HepG2 (cell line): ENCODE measurements at places on chromosomes 2 and 18. TPM values are rescaled to one million over a fixed set of nuclear protein-coding genes. Genes with fewer than 3 reads are reported as not detected.

The SERPINB5 gene
- total RNA-seq, result not detected in 2 replicates

The CD226 gene
- 0.15 and 0.77 TPM in 2 replicates for total RNA-seq

The IL36G gene
- total RNA-seq, result not detected in 2 replicates

GRCh38 chr2:74528600-74529356 is 728 bp downstream of the AUP1 start:
- H3K27me3 ChIP-seq, result no peaks in the 10 kb centered on the region; the same call in 2 of the 3 replicates
- H3K4me3 ChIP-seq, result peak overlapping the region; percentile 100
- peaks cover 63% of the 10 kb centered on the region for H3K4me1 ChIP-seq

- H3K27me3 ChIP-seq, result no peaks in the 10 kb centered on the region
- no peaks in the 10 kb centered on the region for H3K36me3 ChIP-seq
- DNase-seq, result no peak
- H3K4me1 ChIP-seq, result no peaks in the 10 kb centered on the region
These were observed 265.9 kb downstream of the SETBP1 start for GRCh38 chr18:44946529-44947113.

GRCh38 chr2:77521931-77522470 is at the start of gene LRRTM4:
Gene LRRTM4 (minus strand): TSS chr2:77522376.
- no peaks in the 10 kb centered on the region for H3K4me1 ChIP-seq
- H3K27me3 ChIP-seq, result peaks cover 12% of the 10 kb centered on the region; the same call in 1 of the 3 replicates
- DNase-seq, result no peak
- no peak within 1 kb of the TSS for H3K27ac ChIP-seq
- no peak within 1 kb of the TSS for H3K4me3 ChIP-seq
